Activated naive CD8-positive, alpha-beta T cell treated with anti-CD3 and anti-CD28 coated beads for 36 hours (primary cell): ENCODE measurements at places on chromosomes 5 and 9.

GRCh38 chr9:4559261-4560182 is 69.3 kb downstream of the SLC1A1 start:
- no peak for DNase-seq

GRCh38 chr5:150121448-150122157 is 34.0 kb downstream of the PDGFRB start:
- DNase-seq, result no peak

GRCh38 chr5:33941090-33941489 is 4.9 kb downstream of the RXFP3 start:
- DNase-seq, result no peak

GRCh38 chr9:120507936-120508510 is 71.9 kb downstream of the CDK5RAP2 start:
- DNase-seq, result no peak

DNA sequence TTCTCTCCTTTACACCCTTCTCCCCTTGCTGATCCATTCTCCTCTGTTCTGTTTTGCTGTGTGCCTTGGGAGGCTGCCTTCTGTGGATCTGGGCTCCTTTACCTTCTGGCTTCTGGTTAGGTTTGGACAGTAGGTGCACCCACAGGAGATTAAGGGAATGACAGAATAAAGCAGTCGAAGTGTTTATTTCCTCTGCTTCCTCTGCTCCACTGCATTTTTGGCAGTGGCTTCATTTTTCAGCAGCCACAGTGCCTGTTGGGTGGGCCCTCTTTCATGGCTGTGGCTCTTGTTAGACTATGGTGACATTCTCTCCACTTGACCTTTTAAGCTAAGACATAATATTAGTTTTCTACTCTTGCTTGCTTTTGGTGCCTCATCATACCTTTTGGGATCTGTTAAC is 144.1 kb downstream of the CCDC171 start:
- no peak for DNase-seq

DNA sequence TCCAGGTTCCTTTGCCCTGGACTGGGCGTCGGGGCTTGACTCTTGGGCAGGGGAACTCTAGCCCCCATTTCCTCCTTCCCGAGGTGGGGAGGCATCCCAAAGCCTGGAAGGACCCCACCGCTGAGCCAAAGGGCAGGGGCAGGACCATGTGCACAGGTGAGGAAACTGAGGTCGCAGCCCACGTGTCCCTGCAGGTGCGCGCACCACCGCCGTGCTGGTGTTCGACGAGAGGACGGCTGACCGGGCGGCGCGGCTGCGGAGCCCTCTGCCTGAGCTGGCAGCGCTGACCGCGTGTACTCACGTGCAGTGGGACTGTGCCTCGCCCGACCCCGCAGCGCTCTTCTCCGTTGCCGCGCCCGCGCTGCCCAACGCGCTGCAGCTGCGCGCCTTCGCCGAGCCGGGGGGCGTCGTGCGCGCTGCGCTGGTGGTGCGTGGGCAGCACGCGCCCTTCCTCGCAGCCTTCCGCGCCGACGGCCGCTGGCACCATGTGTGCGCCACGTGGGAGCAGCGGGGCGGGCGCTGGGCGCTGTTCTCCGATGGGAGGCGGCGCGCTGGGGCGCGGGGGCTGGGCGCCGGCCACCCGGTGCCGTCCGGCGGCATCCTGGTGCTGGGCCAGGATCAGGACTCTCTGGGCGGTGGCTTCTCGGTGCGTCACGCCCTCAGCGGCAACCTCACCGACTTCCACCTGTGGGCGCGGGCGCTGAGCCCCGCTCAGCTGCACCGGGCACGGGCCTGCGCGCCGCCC is 2.8 kb downstream of the ADGRD2 start:
- no peak for DNase-seq

- DNase-seq, result no peak
Observed at GRCh38 chr9:77251050-77251449, 73.7 kb downstream of the VPS13A start.

GRCh38 chr5:43530648-43531047 is 15.7 kb upstream of the C5orf34 start:
- no peak for DNase-seq

DNA sequence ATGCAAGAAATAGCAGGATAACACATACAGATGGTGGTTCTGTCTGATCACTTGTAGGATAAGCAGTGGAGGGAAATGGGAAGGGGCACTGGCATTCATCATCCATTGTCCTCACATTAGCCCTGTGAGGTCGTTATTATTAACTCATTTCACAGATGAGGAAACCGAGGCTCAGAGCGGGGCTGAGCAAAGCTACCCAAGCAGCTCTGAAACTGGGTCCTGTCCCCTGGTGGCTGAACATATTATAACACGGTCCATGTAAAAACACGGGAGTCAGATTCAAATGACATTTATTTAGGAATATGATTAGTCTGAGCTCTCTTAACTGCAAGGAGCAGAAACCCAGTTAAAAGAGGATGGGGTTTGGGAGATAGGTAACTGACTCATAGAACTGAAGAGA is 43.1 kb downstream of the HRH2 start:
- no peak for DNase-seq
